Esophagus squamous epithelium (tissue), 5 donors: ENCODE measurements at places on chromosomes 5 and 9.

DNA sequence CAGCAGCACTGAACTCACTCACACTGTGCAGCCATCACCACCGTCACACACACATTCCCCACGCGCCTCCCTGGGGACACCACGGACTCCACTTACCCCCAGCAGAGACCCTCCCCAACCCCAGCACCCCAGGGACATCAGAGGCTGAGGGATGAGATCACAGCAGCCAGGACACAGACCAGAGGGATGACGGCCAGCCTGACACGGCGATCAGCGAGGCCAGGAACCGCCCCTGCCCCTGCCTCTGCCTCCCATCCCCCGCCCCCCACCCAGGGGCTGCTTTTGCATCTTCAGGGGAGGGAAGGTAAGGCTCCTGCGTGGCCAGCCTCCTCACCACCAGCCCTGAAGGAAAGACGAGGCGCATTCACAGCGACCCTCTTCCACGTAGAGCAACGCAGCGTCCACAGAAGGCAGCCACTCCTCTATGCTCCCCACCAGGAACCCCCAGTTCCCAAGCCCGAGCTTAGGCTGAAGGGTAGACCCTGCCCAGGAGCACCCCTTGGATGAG lies 104.5 kb downstream of the VAV2 start:
- no peak for DNase-seq

GRCh38 chr5:143116814-143117213 lies 286.7 kb downstream of the NR3C1 start:
- DNase-seq, result no peak

DNA sequence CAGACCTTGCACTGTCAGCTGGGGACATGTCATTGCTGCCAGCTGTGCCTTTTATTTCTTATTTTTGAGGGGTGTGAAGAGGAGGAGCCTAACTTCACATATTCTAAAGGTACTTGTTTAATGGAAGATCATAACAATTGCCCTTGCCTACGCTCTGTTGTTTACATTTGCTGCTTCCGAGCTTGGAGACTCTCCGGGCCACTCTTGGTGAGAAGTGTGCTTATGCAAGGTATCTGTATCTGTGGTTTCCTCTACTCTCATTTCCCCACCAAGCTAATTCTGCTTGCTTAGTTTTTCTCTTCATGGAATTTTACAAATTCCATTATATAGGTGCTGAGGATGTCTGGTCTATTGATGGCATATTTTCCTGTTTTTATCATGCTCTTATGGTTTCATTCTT lies 105.3 kb downstream of the RASGRF2 start:
- DNase-seq, result no peak

DNA sequence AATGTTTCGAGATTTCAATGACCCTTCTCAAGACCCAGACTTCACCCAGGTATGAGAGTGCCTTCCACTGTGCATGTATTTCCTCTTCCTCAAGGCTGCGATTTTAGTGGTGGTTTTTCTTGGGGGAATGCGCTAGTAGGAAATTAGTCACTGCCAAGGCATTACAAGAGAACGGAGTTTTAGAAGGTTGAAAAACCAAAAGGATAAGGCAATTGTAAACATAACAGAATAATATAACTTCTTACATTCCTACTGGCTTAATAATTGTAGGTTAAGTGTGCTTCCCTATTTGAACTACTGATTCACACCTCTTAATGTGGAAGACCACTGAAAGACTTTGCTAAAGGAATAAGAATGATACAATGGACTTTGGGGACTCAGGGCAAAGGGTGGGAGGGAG lies 38.9 kb downstream of the ACO1 start:
- no peak for DNase-seq

GRCh38 chr9:108259917-108260675 lies 595.7 kb downstream of the ACTL7B start:
- DNase-seq, result no peak

- DNase-seq, result no peak
Observed at GRCh38 chr5:78779262-78779661, 130.7 kb upstream of the LHFPL2 start.

GRCh38 chr9:20178679-20179078 lies 389.8 kb upstream of the SLC24A2 start:
- no peak for DNase-seq

DNA sequence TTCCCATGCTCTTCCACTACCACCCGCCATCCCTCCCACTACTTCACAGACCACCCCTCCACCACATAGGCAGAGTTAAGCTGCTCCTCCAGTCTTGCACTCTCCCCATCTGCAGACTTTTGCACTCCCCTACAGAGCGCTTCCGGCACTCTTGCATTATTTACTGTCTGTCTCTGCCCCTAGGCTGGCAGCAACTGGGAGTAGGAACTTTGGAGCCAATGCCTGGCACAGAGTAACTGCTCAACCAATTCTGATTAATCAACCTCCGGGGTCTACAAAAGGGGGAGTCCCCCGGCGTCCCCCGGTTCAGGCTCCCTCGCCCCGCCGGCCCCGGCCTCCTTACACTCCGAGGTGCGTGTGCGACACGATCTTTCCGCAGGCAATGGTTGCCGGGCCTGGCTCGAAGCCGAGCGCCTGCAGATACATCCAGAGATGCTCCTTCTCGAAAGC lies 498 bp downstream of the HAUS6 start:
- DNase-seq, result no peak

DNA sequence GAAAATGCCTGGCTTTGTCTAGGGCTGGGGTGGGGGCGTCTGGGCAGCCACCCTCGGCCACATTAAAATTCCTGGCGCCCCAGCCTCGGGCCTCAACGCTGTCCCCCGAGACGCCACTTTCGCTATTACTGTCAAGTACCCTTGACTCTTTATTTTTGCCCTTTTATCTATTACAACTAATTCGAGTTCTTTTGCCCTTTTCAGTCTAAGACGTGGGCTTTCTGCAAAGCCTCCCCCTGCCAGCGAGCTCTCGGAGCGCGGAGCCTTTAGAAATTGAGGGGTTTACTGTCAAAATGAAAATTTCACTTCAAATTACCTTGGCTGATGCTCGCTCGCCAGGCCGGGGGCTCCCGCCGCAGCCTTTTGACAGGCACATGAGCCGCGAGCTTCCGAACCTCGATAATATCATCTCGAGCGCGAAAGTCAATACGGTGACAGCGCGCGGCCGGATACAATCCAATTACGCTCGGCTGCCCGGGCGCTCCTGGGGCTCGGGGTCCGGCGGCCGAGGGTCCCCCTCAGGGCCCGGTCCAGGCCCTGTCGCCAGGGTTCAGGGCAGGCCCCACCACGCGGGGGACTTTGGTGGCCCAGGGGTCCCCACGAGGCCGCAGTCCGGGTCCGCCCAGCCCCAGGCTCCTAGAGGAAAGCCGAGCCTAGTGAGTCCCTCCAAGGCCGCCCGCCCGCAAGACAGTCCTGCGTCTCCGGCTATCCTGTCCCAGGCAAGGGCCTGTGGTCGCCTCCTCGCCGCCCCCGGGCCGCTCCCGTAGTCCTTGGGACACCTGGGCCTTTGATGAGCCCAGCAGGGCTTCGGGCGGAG lies 6.7 kb downstream of the IRX4 start:
- DNase-seq, result no peak

DNA sequence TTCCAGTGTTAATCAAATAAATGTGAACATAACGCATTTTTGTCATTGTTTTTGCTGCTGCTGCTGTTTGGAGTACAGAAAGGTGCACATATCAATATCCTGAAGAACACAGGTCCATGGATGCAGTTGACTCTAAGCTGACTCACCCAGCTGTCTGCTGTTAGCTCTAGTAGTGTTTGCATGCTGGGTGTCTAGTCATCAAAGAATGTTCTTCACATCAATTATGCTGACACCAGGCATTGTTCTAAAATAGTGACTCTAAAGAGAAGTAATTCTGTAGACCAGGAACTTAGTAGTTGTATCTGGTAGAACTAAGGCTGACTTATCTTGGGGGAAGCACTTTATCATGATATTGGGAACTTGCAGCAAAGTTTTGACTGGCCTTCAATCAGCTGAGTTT lies 55.7 kb upstream of the DPYSL3 start:
- no peak for DNase-seq

DNA sequence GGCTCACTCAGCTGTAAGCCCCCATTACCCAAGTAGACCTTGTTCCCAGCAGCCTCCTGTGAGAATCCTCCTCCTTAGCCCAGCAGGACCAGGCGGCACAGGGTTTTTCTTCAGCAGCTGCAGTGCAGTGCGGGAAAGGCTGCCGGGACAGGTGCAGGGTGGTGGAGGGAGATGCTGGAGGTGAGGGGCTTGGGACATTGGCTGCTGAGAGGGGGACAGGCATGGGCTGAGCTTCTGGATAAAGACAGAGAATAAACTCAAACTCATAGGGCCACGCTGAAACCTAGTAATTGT lies 174.7 kb downstream of the CACNA1B start:
- no peak for DNase-seq

DNA sequence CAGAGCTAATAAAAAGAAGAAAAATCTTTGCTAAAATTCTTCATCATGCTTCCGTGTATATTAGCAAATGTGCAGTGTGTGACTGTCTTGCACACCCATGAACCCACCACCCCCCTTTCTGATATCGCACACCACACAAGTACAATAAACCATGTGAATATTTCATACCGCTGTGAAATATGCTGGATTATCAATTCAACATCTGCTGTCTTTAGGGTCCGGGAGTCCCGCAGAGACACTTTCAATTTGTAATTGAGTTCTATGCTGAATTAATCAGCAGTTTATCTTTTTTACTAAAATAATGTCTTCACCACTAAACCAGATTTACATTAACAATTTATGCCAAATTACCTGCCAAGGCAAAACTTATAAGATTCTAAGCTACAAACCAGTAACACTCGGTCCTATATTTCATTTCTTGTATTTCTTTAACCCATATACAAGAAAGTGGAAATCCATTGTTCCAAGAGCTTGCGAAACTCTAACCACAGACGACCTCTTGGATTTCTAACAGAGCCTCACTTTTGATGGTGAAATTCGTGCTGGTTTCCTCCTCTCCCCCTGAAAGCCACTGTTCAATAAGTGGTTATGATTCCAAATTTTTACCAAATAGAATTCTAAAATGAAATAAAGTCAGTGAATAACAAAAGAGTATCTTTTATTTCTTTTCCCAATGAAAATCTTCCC lies 44.2 kb downstream of the PSMB7 start:
- no peak for DNase-seq

DNA sequence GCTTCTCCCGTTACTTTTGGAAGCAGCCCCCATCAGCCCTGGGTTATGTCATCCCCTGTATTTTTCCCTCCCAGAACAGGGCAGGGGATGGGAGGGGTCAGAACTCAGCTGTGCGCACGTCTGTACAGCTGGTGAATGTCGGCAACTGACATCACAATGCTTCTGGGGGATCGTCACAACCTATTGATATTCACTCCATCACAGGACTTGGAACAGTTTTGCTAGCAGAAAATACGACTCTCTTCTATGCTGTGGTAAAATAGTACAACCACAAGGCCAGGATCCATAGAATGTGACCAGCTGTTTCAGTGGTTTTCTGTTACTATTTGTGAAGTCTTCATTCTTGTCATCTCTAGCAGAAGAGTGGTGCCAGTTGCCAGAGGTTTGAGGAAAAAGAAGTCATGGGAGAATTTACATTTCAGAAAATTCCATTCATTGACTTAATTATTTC lies 77.1 kb upstream of the KLF4 start:
- DNase-seq, result no peak

- no peak for DNase-seq
Observed at GRCh38 chr9:89664896-89665329, 60.1 kb downstream of the GADD45G start.

DNA sequence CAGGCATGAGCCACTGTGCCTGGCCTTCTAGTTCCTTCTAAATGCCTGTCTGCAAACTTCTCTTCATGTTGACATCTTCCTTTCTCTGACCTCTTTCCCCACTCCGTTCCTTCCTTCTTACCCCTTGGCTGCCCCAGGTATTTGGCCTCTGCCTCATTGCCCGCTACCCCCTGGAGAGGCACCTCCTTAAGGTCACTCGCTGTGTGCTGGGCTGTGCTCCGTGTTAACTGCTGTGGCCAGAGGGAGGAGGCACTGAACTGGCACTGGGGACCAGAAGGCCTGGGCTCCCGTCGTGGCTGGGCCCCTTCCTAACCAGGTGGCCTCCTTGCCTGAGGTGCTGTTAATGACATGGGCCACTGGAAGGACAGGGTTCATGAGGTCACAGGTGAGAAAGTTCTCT lies 39.4 kb downstream of the LAMC3 start:
- DNase-seq, result no peak

DNA sequence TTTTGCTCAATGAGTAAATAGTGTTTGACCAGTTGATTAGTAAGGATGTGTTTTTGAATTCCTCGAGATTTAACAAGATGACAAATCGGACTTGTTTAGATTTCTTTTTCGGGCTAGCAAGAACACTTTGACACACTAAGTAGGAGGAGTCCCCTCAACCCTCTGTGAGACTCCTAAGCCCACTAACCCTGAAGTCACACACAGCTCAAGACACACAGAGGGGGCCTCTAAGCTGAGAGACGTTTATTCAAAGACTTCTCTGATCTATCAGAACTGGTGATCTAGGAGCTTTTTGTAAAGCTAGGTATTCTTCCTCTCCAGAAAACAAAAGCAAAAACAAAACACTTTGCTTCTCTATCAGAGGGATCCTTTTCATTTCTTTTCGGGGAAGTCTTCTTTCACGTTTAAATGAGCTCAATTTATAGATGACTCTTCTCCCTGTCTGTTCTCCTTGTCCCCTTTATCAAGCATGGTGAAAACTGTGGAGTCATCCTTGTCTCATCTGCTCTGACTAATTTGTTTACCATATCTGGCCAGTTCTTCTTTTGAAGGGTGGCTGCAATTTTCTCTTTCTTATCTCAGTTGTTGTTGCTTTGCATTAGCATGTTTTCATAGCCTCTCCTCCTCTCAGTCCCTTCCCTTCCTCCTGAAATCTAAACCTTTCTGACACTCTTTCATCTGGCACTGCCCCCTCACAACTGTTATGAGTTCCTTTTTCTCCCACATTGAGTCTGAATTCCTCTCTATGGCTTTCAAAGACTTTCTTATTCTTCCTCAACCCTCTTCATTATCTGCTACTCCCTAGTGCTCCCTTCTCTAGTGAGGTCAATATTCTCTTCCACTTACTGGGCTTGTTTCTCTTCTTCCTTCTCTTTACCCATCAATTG lies 68.5 kb upstream of the RAI14 start:
- no peak for DNase-seq

- DNase-seq, result no peak
Observed at GRCh38 chr9:73845954-73846690, 651.0 kb upstream of the RORB start.

GRCh38 chr5:12566441-12566840 lies 662.2 kb upstream of the CTNND2 start:
- no peak for DNase-seq

GRCh38 chr5:96761618-96762017 lies 46.1 kb downstream of the ERAP1 start:
- no peak for DNase-seq

GRCh38 chr9:14779566-14780022 lies 57.1 kb upstream of the CER1 start:
- no peak for DNase-seq

DNA sequence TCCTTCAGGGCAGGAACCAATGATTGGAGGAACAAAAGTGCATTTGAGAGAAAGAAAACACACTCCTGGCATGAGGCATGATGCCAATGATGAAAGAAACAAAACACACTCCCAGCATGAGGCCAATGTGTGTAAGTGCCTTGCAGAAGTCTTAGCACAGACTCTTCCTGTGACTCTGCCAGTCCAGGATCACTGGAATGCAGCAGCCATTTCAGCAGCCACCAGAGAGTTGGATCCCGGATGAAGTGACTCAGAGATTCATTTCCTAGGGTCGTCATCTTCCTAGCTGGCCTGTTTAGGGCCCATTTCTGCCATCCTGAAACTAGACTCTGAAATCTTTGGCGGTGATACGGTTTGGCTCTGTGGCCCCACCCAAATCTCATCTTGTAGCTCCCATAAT lies 212.5 kb downstream of the CFAP90 start:
- DNase-seq, result no peak
